Suppressor macrophage treated with lipopolysaccharide for 1 hour (primary cell): ENCODE measurements at places on chromosomes 2 and 18.

DNA sequence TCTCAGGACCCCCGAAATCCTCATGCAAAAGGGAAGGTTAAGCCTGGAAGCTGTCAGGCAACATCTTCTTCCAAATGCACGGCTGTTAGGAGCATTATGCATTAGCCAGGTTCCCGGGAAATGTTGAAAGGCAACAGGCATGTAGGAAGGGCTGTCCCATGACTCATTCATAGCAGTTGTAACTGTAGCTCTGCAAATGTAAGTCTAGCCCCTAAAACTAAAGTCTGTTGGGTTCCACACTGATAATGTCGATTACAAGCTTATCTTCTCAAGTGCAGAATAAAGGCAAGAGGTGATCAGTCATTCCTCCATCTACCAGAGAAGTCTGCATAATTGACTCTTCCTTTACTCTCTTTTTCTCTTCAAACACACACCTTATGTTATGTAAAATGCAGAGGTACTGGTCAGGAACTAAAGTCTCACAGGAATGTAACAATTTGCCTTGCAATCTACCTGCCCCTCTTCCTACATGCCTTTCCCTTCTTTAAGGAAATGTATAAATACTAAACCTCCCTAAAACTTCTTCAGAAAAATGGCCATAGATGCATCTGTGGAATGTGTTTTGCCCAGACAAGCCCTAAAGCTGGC lies 99.8 kb downstream of the AKAIN1 start:
- no peak for DNase-seq

DNA sequence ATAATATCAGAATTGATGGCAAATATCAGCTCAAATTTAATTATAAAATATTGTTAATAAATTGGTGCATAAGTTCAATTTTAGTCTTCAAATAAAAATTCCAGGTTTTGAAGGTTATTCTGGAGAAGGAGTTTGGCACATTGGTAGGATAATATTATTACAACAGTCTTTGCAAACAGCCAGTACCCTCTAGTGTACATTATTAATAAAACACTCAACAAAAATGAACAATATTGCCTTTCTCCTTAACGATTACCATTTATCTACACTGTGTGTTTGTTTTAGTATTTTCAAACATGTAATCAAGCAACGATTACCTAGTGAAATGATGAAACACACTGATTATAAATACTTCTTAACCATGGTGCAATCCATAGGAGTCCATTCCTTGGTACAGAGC lies 334.0 kb upstream of the FSIP2 start:
- DNase-seq: no peak

DNA sequence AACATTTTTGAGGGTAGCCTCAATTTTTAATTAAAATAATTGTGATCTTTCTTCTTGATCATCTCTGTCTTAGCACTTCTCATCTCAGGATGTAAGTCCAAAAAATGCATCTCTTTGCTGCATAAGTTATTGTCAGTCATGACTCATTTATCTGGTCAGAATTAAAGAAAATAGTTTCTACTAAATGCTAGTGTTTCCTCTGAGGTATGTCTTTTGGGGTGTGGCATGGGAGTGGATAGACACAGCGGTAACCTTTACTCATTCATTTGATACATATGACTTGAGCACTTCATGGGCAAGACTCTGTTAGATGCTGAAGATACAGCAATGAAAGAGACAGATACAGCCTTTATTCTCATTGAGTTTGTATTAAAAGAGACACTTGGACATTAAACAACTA lies 284.7 kb downstream of the IRS1 start:
- no peak for DNase-seq

- no peak for DNase-seq
Measured at GRCh38 chr18:36974686-36975085, 145.8 kb downstream of the KIAA1328 start.

GRCh38 chr18:40642692-40643229 lies 1312.3 kb upstream of the PIK3C3 start:
- DNase-seq: no peak

- DNase-seq: peak; percentile 54
Measured at GRCh38 chr2:16507655-16508489, 157.8 kb downstream of the CYRIA start.

GRCh38 chr2:176137252-176137580 lies 7.7 kb downstream of the HOXD8 start:
- no peak for DNase-seq

- DNase-seq: no peak
Measured at GRCh38 chr2:239163688-239164334, 237.0 kb downstream of the HDAC4 start.

DNA sequence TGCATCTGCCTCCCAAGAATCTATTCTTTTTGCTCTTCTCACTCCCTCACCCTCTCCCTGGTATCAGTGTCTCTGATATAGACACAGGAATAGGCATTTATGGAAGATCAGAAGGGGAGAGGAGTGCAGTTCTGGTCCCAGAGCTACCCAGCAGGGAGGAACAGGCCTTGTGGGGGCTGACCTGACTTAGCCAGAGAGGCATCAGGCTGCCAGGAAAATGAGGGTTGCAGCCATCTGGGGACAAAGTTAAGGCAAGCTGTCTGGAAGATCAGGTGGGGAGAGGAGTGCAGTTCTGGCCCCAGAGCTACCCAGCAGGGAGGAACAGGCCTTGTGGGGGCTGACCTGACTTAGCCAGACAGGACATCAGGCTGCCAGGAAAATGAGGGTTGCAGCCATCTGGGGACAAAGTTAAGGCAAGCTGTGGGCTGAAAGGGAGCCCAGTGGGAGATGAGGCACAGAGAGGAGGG lies 69.9 kb upstream of the HK2 start:
- DNase-seq: no peak

- DNase-seq: no peak
Measured at GRCh38 chr18:62539284-62540165, 16.7 kb downstream of the ZCCHC2 start.

- DNase-seq: no peak
Measured at GRCh38 chr2:64992990-64993389, 3.8 kb downstream of the SLC1A4 start.

DNA sequence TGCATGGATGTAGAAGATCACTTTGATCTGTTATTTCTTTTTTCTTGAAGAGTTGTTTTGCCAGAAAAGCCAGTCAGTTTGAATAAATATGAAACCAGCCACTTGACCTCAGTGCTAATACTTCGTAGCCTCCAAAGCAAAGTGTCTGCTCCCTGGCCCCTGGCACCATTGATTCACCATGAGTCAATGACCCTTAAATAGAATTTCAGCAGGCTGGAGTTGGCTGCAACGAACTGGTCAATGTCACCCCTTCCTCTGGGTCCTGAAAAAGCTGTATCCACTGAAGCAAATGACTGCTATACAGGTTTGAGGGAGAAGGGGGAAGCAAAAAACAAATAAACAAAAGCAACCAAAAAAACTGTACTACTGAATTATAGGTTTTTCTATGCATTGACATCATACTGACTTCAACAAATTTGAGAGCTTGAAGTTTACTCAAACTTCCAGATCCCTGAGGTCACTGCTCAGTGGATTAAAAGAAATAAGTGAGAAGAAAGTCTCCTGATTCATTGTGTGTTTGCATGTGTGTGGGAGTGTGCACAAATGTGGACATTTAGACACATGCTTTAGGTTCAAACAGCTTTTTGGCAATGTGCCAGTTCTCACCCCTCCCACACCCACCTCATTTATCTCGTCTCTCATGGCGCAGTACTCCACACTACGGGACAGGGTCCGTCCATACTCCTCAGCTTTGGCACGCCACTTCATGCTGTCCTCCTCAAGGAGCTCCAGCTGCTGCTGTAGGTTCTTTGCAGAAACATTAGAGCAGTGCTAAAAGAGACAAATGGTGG lies 58.1 kb upstream of the TTN start:
- no peak for DNase-seq

DNA sequence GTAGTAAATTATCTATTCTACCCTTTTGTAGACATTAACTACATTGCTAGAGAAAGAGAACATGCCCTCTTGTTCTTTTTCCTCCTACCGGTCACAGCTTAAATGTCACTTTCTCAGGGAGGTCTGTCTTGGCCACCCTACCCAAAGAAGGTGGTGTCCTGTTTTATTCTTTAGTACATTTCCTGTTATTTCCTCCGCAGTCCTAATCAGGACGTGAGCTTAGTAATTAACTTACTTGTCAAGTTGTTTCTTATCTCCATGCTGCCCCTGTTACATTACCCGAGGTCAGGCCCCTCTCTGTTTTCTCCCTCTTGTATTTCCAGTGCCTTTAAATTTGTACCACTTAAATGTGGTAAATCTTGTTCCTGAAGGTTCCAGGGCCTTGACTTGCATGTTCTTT lies 73.7 kb upstream of the RMDN2 start:
- no peak for DNase-seq

- DNase-seq: no peak
Measured at GRCh38 chr2:165295643-165296042, 56.4 kb downstream of the SCN2A start.

- peak; percentile 99 for DNase-seq
Measured at GRCh38 chr2:210171309-210172218, at the start of gene KANSL1L. TSS of gene KANSL1L (minus strand) at chr2:210171409. CDS start at chr2:210154582, 16,827 bp downstream.
